ENCODE measurements at places on chromosomes 1 and 21.

GRCh38 chr21:44024257-44024656 lies 12.1 kb downstream of the TRAPPC10 start:
- no peak overlapping the region for H3K27ac ChIP-seq
- no peaks in the 10 kb centered on the region for H3K36me3 ChIP-seq
- H3K4me3 ChIP-seq, result no peak overlapping the region

DNA sequence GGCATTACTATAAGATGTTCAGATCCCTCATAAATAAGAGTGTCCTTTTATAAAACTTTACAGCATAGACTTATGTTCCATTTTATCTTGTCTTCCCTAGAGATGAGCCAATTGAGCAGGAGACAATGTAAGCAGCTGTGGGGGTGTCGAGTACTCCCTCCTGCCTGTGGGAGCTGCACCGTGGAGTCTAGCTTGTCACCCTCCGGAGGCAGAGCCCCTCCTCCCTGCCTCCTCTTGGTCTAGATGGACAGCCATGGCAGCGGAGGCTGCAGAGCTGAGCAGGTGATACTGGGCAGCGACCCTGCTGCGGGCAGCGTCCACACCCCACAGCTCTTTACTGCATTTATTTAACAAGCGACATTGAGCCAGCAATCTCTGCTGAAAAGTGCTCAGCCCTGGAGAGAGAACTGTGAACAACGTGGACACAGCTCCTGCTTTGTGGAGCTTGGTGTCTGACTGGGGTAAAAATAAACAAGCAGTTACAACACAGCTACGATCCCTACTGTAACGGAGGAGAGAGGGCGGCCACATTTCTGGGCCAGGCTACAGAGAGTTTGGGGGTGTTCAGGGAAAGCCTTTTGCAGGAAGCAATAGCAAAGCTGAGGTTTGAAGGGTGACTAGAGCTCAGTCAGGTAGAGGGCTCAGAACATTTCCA lies 12.8 kb upstream of the KIF21B start:
- H3K36me3 ChIP-seq, result no peaks in the 10 kb centered on the region
- H3K27ac ChIP-seq, result no peak overlapping the region
- H3K27me3 ChIP-seq, result no peaks in the 10 kb centered on the region
- H3K4me3 ChIP-seq, result no peak overlapping the region
- no peak for DNase-seq
- H3K4me1 ChIP-seq, result no peaks in the 10 kb centered on the region

DNA sequence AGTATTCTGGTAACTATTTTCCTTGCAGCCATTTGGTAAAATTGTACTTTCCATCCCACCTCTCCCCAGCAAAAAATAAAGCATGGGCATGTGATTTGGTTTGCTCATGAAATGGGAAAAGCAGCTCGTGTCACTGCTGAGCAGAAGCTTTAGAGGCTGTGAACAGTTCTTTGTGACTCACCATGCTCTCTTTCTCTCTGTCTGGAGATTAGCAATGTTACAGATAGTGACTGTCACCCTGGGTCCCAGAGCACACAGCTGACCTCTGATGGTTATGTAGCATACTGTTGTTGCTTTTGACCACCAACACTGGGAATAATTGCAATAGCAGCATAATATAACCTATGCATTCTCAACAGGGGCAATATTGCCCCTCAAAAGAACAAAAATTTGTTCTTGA lies 70.6 kb downstream of the RGS2 start:
- no peak overlapping the region for H3K4me3 ChIP-seq
- H3K27me3 ChIP-seq, result no peaks in the 10 kb centered on the region
- peaks cover 41% of the 10 kb centered on the region for H3K4me1 ChIP-seq

GRCh38 chr1:234241941-234242490 lies 131.2 kb upstream of the COA6 start:
- H3K27ac ChIP-seq, result no peak overlapping the region
- no peaks in the 10 kb centered on the region for H3K27me3 ChIP-seq
- DNase-seq, result no peak
- H3K4me3 ChIP-seq, result no peak overlapping the region
- no peaks in the 10 kb centered on the region for H3K36me3 ChIP-seq
- H3K4me1 ChIP-seq, result no peaks in the 10 kb centered on the region

DNA sequence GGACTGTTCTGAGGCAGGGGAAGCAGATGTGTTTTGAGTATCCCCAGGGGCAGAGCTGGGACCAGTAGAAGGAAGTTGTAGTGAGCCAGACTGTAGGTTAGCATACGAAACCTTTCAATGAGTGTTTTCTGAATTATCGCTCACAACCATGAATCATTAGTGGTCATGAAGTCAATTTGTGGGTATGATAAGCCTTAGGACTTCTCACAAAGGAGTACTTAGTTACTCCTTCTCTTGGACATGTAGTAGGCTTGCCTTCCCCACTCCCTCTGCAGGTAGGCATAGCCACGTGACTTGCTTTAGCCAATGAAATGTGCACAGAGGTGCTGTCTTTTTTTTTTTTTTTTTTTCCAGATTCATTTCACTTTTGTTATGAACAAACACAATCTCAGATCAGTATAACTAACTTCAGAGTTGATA lies 23.9 kb upstream of the FAAH start:
- no peaks in the 10 kb centered on the region for H3K27me3 ChIP-seq
- DNase-seq, result no peak
- no peak overlapping the region for H3K27ac ChIP-seq
- H3K4me1 ChIP-seq, result peaks cover 3% of the 10 kb centered on the region

DNA sequence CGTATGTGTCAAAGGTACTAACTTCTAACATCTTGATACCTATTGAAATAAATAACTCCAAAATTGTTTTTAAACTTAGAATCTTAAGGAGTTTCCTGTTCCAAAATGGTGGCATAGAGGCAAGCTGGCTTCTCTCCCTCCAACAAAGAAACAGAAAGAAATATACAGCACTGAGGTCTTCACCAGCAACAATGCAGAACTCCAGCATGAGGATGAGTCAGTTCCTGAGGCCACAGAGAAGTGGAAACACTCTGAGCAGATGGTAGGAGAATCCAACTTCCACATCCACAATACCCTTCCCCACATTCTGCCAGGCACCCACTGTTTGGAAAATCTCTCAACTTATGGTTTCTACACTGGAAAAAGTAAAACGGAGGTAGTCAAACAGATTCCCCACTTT lies 12.2 kb upstream of the PPIH start:
- no peak overlapping the region for H3K27ac ChIP-seq
- no peaks in the 10 kb centered on the region for H3K27me3 ChIP-seq
- H3K4me1 ChIP-seq, result no peaks in the 10 kb centered on the region
- no peaks in the 10 kb centered on the region for H3K36me3 ChIP-seq

GRCh38 chr1:36372617-36373016 lies 13.1 kb downstream of the STK40 start:
- DNase-seq, result no peak
- peaks cover 69% of the 10 kb centered on the region for H3K4me1 ChIP-seq
- H3K36me3 ChIP-seq, result no peaks in the 10 kb centered on the region
- H3K27me3 ChIP-seq, result no peaks in the 10 kb centered on the region

DNA sequence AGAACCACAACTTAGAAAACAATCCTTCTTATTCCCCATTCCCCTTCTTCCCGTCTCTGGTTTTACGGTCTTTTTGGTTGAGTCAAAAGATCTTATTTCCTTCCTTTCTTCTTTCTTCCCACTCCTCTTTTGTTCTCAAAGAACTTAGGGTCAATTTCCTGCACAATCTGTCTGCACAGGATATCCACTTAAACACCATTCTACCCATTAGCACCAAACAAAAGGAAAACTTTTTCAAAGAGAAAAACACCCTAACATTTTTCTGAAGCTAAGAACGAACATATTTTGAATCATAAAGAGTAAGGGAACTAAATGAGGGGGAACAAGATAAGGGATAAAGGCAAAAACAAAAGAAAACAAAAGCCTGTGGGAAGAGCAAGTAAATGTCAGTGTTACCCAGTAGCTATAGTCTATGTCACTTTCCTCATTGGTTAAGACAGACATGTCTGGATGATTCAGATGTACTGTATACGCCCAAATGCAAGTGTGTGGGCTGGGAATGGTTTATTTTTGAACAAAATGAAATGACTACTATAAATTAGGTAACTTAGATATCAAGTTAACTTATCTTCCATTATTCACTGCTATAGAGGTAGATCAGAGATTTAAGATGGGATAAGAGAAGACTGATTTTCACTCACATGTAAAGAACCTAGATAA lies 59.9 kb downstream of the TOR3A start:
- H3K4me1 ChIP-seq, result peaks cover 26% of the 10 kb centered on the region
- H3K27ac ChIP-seq, result no peak overlapping the region

GRCh38 chr1:14576155-14576554 lies 22.3 kb upstream of the KAZN start:
- no peaks in the 10 kb centered on the region for H3K36me3 ChIP-seq
- H3K4me1 ChIP-seq, result no peaks in the 10 kb centered on the region
- no peak for DNase-seq
- H3K4me3 ChIP-seq, result no peak overlapping the region
- no peak overlapping the region for H3K27ac ChIP-seq

DNA sequence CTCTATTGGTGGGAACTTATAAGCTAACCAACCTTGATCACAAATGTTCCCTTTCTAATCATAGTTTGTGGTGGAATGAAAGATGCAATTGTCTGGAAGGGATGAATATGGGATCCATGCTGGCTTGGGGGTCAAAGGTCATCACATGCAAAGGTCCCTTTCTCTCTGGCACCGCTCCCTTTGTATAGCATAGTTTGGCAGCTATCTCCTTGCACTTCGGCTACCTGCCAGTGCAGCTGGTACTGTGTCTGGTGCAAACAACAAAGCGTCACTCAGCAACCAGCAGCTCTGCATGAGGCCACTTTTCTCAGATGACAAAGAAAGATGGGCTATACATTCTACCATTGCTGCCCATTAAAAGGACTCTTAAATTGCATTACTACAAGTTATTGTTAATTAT lies 188.2 kb upstream of the NFIA start:
- peaks cover 18% of the 10 kb centered on the region for H3K4me1 ChIP-seq
- no peak for DNase-seq
- no peak overlapping the region for H3K27ac ChIP-seq
- no peaks in the 10 kb centered on the region for H3K36me3 ChIP-seq
- H3K27me3 ChIP-seq, result no peaks in the 10 kb centered on the region

DNA sequence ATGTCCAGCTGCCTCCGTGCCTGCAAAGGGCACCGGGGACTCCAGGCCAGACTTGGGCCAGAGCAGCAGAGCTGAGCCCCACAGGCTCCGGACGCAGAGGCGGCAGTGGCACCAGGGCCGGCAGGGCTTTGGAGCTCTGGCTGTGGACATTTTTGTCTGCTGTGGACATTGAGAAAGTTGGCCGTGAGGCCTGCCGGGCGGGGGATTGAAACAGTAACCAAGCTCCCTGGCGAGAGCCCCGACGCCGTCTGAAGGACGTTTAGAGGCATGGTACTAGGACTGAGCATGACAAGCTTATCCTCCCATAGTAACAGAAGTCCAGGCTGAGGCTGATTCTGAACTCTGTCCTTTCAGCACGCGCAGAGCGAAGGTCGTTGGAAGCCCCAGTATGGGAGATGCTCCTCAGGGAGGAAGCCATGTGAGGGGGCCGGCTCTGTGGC lies 323.8 kb downstream of the AMY1C start:
- H3K4me3 ChIP-seq, result no peak overlapping the region
- no peaks in the 10 kb centered on the region for H3K4me1 ChIP-seq
- H3K27me3 ChIP-seq, result no peaks in the 10 kb centered on the region
- H3K27ac ChIP-seq, result no peak overlapping the region
- no peak for DNase-seq
- H3K36me3 ChIP-seq, result no peaks in the 10 kb centered on the region

GRCh38 chr1:43853161-43853921 lies 80.3 kb upstream of the ARTN start:
- peaks cover 14% of the 10 kb centered on the region for H3K4me1 ChIP-seq
- H3K27ac ChIP-seq, result no peak overlapping the region
- H3K27me3 ChIP-seq, result no peaks in the 10 kb centered on the region

- DNase-seq, result no peak
- H3K27ac ChIP-seq, result peak overlapping the region; percentile 48
- peaks cover 1% of the 10 kb centered on the region for H3K27me3 ChIP-seq
- H3K4me1 ChIP-seq, result peaks cover 9% of the 10 kb centered on the region
Measured at GRCh38 chr1:966704-967300, 520 bp downstream of the PLEKHN1 start.

DNA sequence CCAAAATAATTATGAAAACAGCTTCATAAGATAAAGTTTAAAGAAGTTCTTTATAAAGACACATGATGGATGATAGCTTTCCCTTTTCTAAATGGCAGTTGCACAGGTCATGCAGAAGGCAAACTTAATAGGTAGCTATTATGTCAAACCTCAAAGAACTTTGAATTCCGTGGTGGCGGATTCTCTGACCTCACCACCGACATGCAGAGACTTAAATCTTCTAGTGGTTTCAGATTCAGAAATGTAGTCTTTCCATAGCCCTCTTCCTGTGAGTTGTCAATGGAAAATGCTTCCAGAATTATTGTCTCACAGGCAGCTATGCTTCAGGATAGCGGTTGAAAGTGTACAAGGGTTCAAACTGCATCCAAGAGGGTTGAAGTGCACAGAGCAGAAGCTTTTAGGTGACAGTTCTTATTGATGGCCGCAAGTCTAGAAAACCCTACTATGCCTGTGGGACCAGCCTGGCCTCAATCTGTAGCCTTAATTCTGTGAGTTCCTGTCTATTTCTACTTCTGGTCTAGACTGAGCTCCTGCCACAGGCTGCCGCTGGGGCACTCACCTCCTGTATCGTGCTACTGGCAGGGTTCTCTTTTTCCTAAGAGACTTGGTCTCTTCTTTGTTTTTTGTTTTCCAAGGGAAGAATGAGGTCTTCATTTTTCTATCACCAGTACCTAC lies 117.0 kb upstream of the ERRFI1 start:
- peaks cover 26% of the 10 kb centered on the region for H3K4me1 ChIP-seq
- H3K4me3 ChIP-seq, result no peak overlapping the region
- H3K36me3 ChIP-seq, result no peaks in the 10 kb centered on the region

DNA sequence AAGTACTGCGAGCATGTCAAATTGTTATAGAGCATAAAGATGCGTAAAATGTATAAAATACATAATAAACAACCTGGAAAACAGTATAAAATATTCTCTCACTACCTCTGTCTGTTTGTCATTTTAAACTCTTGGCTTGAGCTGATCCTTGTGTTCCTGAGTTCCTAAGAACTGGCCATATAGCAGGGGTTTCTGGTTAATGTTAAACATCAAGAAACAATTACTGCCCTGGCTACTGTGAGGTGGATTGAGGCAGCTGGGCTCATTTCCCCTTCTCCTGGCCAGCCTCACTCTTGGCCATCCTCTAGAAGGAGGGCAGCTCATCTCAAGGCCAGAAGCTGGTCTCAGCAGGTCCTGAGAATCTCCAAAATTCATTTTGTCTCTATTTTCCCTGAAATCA lies 297.3 kb upstream of the USP24 start:
- H3K27ac ChIP-seq, result no peak overlapping the region
- DNase-seq, result no peak
- no peaks in the 10 kb centered on the region for H3K4me1 ChIP-seq

GRCh38 chr1:225765982-225766674 lies 11.5 kb upstream of the SRP9 start:
- no peak overlapping the region for H3K4me3 ChIP-seq
- H3K27ac ChIP-seq, result peak overlapping the region; percentile 76
- no peaks in the 10 kb centered on the region for H3K27me3 ChIP-seq
- peaks cover 32% of the 10 kb centered on the region for H3K4me1 ChIP-seq
- no peak for DNase-seq

DNA sequence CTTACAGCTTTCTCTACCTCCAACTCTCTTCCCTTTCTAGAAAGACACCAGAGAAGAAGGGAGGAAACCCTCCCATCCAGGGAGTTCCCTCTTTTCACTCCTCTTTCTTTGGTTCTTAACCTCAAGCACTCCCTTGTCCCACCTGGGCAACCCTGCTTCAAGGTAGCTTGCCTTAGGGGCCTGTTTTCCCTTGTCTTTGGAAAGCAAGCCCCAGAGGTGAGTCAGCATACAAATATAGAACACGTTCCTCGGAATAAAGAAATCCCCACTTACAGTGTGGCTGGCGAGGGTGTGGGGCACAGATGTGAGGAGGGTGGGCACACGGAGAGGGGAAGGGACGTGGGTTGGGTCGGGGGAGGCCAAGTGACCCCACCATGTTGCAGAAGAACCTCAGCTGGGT lies 26.1 kb upstream of the KCNE2 start:
- H3K36me3 ChIP-seq, result no peaks in the 10 kb centered on the region
- H3K27ac ChIP-seq, result peak overlapping the region; percentile 86
- no peak overlapping the region for H3K4me3 ChIP-seq
- no peaks in the 10 kb centered on the region for H3K27me3 ChIP-seq
- no peak for DNase-seq
